ENCODE measurements at places on chromosomes 12 and 14.

DNA sequence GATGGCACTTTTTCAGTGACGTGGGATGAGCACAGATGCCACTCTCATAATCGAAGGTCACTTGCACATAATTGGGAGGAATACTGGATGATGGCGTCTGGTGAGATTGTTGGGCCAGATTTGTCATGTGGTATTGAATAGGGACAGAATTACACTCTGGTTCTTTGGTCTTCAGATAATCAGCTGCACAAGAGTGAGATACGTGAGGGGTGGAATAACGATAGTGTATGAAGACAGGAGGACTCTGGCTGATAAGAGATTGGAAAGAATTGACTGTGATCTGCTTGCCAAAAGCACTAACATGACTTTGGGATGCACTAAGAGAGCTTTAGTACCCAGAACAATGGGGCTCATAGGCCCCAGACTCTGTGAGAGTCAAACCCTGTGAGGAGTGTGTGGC is 7.0 kb upstream of the RABGGTA start:
- no peak for DNase-seq

DNA sequence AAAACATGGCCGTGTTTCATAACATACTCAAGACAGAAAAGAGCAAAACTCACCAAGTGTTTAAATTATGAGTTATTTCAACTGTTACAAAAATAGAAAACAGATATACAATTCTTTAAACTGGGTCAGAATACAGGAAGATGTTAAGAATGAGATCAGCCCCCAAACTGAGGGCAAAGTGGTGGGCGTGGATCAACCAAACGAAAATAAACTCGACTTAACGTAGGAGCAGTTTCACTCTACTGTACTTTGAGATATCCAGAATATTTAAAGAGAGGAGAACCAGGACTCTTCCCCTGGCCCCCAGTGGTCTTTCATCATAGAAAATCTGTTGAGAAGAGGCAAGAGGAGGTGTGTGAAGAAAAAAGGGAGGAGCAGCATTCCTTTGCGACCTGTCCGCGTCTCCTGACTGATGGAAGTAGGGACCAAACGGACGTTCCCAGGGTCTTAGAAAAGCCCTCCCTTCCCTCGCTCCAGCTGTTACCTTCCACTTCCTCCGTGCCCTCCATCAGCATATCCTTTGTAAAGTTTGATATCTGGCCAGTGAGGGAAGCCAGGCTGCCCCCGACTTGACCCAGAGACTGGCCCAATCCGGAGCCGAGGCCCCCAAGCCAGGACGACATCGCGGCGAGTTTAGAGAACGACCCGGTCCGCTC is 668 bp downstream of the TRIP11 start:
- DNase-seq: peak; percentile 79

GRCh38 chr12:48198672-48198971 is 4.5 kb downstream of the OR10AD1 start:
- DNase-seq: peak; percentile 56

- peak; percentile 63 for DNase-seq
These were observed 63.9 kb downstream of the KLHL28 start for GRCh38 chr14:44897845-44898151.

DNA sequence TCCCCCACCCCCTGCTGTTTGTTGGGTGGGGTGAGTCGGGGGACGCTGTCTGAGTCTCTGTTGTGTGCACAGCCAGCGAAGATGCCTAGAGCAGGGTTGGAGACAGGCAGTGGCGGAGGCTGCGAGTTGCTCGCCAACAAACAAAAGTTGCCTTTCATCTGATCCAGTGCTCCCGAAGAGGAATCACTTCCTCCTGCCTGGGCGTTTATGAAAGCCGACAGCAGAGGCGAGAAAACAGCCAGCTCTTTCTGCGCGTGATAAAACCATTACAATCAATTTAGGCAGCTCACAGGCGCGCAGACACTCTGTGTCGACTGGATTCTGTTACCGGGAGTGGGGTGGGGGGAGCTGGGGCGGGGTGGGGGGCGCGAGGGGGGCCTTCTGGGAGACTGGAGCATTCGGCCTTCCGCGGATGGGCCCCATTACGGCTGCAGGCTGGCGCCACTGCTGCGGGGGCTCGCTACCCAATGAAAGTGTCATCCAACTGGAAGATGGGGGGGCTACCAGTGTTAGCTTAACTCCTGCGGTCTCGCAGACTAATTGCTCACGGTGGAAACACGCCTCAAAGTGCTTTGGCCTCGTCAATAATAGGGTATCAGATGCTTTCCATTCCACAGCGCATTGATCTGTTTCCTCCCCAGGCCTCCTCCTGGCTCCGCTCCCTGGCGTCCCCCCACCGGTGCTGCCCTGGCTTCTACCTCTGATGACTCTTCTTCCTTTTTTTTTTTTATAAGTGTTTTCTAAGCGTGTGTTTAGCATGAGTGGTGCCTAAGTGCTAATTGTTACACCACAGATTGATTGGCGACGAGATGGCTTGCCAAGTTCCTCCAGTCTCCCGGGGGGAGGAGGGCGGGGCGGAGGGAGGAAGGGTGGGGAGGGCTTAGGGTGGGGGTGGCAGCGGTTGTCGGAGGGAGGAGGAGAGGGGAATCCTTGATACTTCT is 678.4 kb downstream of the MED13L start:
- no peak for DNase-seq

DNA sequence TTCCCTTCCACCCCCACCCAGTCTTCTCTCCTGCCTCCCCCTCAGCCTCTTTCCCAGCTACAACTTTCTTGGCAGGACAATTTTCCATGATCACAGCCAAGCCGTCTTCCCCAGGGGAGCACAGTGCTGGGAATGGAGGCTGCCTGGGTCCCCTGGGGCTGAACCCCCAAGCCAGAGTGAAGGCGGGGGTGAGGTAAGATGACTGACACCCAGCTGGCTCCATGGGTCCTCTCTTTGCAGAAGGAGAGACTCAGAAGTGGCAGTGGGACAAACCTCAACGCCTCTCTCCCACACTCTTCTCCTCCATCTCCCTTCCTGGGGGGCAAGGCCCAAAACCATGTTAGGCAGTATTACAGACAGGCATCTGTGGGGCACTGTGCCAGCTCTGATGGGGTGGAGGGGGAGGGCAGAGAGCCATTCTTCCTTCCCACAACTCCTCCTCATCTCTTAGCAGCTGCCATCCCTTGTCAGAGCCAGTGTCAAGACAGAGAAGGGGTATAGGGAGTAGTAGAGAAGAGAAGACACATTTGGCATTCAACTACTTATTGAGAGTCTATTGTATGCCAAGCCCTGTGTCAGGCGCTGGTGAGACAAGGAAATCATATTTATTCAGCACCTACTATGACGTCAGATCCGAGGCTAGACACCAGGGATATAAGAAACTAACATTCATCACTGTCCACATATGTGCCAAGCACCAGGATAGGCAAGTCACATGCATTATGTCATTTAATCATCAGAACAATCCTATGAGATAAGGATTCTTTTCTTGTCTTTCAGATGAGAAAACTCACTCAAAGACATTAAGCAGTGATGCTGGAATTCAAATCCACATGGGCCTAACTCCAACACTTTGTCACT is 3.6 kb downstream of the ITGA7 start:
- DNase-seq: no peak

GRCh38 chr12:43310596-43310995 is 241.4 kb downstream of the ADAMTS20 start:
- no peak for DNase-seq

- DNase-seq: no peak
These were observed 5.9 kb downstream of the ITGB7 start for GRCh38 chr12:53201177-53201541.

DNA sequence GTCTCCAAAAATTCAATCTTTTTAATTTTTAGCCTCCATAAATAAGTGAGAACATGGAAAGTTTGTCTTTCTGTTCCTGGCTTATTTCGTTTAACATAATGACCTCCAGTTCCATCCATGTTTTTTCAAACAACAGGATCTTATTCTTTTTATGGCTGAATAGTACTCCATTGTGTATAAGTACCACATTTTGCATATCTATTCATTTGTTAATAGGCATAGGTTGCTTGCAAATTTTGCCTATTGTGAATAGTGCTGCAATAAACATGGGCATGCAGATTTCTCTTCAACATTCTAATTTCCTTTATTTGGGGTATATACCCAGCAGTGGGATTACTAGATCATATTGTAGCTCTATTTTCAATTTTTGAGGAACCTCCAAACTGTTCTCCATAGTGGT is 16.1 kb upstream of the PAH start:
- no peak for DNase-seq

DNA sequence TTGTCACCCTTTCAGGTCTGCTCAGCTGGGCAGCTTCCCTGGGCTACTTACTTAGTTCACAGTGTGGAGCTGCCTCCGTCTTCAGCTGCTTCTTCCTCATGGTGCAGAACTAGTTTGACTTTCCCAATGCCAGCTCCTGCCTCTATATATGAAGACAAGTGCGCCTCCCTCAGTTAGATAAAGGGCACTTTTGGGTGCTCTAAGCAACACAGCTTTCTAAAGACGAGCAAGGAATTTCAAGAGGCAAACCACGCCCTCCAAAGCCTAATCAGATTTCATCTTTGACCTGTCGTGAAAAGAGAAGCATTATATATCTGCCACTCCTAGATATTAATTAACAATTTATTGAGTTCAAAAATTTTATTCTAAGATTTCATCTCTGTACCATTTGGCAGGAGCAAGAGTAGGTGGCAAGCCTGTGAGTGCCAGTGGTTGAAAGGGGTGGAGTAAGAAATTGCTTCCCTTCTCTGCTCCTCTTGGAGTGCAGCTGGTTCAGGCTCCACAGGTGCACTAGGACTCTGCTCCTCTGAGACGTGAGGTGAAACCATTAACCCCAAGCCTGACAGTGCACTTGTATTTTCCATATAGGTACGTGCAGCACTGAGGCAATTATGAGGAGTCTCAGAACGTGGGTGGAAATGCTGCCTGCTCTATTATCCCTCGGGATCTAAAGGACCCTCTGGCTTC is 2.1 kb upstream of the SLC11A2 start:
- DNase-seq: peak; percentile 64

GRCh38 chr14:33240466-33240865 is 301.8 kb downstream of the NPAS3 start:
- DNase-seq: no peak

Measured in cerebellar cortex (tissue), 1 donor.